ENCODE measurements at places on chromosomes 1 and 21.

DNA sequence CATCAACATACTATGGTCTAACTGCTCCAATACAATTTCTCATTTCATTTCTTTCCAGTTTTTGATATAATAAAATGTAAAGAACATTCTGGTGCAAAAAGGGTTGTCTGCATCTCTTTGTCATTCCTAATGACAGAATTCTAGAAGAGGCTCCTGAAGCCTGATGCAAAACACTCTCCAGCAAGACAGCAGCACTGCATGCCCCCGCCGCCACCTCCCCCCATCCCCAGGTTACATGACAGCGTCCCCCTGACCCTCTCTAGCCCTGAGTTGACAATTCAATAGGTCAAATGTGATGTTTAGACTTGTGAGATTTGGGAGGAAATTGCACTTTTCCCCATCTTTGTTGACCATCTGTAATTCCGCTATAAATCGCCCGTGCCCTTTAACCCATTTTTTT, 64.6 kb upstream of the C1orf21 start:
- DNase-seq = no peak

GRCh38 chr1:180363246-180363995, 133.4 kb downstream of the LHX4 start:
- DNase-seq = no peak

DNA sequence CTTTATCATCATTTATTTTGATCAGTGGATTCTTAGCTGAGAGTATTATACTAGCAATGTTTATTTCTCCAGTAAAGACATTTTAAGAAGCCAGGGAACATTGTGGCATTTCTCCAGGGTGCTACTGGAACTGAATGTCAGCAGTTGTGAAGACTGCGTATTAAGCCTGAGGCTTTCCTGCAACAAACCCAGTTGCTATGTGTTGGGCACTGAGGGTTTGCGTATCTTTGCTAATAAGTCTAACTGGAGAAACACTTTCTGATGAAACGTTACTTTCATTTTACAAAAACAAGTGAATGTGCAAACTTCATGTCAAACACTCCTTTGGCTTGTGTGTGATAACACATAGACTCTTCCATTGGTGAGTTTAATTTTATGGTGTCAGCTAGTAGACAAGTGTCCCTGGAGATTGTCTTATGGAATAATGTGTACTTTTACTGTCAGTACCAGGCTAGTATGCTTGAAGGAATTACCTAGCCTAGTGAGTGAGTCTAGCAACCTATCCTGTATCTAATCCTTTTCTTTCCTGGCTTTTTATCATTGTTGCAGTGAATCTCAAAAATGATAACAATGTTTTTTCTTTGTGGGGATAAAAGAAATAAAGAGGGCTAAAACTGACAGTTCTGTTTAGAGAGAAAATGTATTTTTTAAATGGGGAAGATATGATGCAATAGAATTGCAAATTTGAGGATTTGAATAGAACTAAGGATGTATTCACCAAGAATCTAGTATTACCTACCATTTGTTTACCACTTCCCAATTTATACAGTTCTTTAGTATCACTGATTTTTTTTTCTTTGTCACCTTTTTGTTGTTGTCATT, 70.1 kb downstream of the MTR start:
- DNase-seq = no peak

DNA sequence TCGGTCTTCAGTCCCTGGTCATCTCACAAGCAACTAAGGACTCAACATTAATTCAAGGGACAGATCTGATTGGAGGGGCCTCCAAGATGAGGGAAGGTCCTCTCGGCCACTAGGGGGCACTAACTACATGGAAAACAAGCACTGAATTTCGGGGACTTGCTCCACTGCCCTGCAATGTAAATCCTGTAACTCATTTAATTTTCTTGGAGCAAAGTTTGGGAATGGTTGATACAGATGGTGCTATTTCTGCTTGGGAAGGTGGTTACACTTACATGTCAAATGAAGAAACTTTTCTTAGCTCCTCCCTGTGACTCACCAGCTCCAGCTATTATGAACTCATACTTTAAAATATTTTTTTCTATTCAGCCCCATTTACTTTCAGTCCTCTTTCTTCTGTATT, 97.4 kb upstream of the KCNJ15 start:
- peak; percentile 73 for DNase-seq

- DNase-seq = no peak
Observed at GRCh38 chr1:46160212-46160611, 14.7 kb upstream of the TSPAN1 start.

GRCh38 chr1:109912214-109912861, 1.7 kb downstream of the CSF1 start:
- no peak for DNase-seq

- no peak for DNase-seq
Observed at GRCh38 chr21:35426897-35427296, 377.8 kb upstream of the RUNX1 start.

- DNase-seq = no peak
Observed at GRCh38 chr1:150259758-150260669, 2.4 kb downstream of the CA14 start.

DNA sequence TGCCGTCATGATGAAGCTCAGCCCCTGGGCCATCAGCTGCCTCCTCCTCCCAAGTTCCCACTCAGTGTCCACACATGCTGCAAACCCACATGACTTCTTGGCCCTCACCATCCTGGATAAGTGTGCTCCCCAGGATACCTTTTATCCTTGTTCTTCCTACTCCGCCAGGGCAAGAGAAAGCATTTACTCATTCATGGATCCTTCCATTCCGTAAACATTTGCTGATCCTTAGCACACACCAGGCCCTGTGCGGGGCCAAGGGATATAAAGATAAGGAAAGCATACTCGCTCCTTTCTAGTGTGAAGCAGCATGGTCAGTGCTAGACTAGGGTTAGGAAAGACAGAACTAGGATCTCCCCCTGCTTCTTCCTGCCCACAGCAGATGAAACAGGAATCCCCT, 122.1 kb upstream of the HMGB4 start:
- DNase-seq = no peak
